Nucleus accumbens (tissue), 56 donors: ENCODE measurements at places on chromosomes 3 and 15.

- no peak for DNase-seq
Measured at GRCh38 chr3:77935418-77935817, 895.5 kb downstream of the ROBO2 start.

DNA sequence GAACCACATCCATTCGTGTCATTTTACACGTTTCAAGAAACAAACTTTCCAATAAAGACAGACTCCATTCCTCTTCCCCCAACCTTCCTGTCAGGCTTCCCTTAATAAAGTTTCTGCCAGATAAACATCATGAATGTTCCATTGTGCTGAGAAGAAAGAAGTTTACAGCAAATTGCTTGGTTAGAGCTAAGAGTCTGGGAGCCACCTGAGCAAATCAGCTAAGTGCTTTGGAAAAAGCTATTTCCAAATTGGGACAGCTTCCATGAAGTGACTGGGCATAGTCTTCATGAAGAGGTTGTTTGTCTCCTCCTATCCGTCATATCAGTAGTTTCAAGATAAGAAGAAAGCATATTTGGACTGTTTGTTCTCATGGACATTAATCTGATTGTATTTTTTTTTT, 77.0 kb downstream of the MAGI1 start:
- no peak for DNase-seq

- no peak for DNase-seq
Measured at GRCh38 chr15:62561571-62561970, 396.5 kb upstream of the C2CD4B start.

GRCh38 chr15:79883579-79884203, 13.1 kb downstream of the MTHFS start:
- no peak for DNase-seq

DNA sequence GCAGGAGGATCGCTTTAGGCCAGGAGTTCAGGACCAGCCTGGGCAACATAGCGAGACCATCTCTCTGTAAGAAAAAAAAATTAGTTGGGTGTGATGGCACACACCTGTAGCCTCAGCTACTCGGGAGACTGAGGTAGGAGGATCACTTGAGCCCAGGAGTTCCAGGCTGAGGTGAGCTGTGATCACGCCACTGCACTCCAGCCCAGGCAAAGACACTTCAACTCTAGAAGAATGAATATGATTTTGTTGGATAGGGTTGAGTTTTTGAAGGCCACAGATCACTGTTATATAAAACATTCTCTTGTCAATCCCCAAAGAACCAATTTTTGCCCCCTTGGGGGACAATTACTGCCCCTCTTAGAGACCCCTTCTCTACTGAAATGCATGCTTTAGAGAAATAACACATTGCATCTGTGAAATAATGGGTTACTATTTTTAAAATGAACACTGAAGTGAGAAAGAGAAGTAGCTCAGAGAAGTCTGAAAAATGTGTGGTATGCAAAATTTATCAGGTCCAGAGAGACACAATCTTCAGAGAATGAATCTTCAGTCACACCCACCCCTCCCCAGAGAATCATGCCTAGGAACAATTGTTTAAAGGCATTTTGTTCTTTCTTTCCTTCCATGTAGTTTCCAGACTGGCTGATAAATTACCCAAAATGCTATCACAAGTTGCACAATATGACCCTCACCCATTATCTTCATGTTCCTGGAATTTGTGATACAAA, 42.7 kb downstream of the METTL6 start:
- DNase-seq = no peak

DNA sequence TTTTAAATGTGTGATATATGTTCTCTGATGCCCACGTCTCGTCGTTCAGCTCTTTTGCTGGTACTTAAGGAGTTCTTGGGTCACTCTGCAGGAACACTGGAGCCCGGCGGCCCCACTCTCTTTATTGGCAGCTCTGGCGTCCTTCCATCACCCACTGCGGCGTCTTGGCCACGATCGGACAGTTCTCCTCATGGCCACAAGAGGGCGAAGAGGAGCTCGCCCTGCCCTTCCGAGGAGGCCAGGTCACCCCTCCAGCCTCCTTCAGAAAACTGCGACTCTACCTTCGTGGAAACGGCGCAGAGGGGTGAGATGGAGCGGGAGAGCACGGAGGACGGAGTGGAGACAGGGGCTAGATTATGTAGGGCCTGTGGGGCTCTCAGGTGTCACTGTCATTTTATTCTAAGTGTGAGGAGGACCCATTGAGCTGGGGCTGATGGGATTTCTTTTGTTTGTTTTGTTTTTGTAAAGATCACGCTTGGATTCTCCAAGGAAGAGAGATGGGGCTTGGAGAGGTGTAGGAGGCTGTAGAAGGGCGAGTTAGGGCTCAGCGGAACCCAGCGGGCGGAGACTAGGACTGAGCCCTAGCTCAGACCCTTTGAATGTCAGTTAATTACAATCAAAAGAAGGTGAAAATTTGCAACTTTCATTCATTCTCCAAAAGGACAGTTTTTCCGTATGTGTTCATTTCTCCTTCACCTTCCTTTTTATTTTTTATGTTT, 28.0 kb upstream of the GABRA5 start:
- DNase-seq = no peak

DNA sequence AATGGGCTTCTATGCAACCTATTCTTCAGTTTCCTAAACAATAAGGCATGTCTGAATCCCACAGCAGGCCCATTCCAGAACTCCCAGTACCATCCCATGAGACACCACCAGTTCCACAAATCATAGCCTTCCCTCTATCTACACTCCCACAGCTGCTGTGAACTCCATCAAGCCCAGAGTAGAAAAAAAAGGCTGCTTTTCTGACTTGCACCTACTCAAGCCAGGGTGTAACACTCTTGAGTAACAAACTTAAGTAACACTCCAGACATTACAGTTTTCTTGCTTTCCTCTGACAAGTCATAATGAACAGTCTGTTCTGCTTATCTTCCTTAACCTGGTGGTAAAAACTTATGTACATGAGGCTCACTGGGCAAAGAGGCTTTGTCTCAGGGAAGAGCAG, 283.1 kb downstream of the NFKBIZ start:
- DNase-seq = no peak

DNA sequence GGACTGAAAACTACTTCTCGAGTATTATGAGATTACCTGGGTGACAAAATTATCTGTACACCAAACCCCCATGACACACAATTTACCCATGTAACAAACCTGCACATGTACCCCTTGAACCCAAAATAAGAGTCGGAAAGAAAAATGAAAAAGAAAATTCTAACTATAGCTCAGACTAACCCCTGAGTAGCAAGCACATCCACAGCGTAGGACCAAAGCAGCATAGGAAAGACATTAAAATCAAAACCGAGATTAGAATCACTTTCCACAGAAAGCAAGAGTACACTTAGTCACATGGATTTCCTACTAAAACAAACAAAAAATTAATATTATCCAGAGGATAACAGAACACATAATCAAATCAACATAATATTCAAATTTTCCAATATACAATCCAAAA, 6.3 kb upstream of the PIK3CA start:
- DNase-seq = no peak

- no peak for DNase-seq
Measured at GRCh38 chr15:89441295-89441812, 55.0 kb downstream of the RHCG start.

- no peak for DNase-seq
Measured at GRCh38 chr3:155303540-155304097, 10.1 kb upstream of the STRIT1 start.

DNA sequence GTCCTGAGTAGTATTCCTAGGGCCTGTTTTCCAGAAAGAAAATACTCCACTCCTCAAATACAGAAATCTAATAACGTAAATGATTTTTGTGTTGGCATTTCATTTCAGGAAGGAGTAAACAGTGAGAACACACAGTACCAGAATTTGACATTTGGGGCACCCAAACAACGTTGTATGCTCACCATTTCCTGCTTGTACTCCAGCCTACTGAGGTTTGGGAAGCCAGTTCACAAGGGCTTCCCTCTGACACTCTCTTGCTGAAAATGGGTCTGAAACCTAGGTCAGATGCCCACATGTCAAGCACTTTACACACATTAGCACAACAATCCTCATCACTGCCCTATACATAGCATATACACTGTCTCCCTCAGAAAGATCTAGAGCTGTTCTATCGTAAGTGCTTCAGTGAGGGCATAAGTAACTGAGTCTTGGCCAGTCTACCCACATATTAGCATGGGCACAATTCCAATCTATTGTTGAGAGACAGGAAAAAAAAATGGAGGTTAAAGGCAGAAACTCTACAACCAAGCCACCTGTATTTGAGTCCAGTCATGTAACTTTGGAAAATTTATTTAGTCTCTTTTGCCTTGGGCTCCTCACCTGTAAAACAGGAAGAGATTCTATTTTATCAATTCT, 43.5 kb upstream of the RSL24D1 start:
- no peak for DNase-seq

DNA sequence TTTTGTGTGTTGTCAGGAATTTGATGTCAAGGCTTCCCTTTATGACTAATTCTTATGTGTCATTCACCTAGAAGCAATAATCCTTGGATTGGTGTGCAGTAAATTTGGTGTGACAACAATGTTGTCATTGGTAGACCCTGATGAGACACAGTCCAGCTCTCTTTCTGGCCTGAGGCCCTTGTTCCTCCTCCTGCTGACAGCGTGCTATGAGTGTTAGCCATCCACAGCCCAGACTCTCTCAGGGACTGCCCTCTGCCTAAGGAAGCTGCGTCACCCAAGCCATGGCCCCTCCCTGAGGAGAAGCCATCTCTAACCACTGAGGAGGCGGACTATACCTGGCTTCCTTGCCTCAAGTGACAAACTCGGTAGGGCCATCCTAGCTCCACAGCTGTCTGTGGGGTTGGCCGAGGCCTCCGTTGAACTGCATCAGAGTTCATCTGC, 13.3 kb upstream of the TM4SF1 start:
- DNase-seq = no peak

- DNase-seq = no peak
Measured at GRCh38 chr3:24514119-24514518, 19.5 kb upstream of the THRB start.
